ENCODE measurements at places on chromosomes 6 and 20.
A peak's percentile ranks its signal among the peaks of the same experiment; 100 is the strongest.

GRCh38 chr20:60144404-60144803, 186.2 kb downstream of the CDH26 start:
- no peak for DNase-seq

- DNase-seq, result peak; percentile 10
Measured at GRCh38 chr6:92495242-92495641, 924.1 kb downstream of the EPHA7 start.

- DNase-seq, result no peak
Measured at GRCh38 chr6:156602066-156602385, 175.2 kb upstream of the ARID1B start.

- DNase-seq, result no peak
Measured at GRCh38 chr6:111080698-111081097, 6.6 kb upstream of the SLC16A10 start.

GRCh38 chr6:89834884-89835792, 5.5 kb downstream of the CASP8AP2 start:
- no peak for DNase-seq
